Glutamatergic neuron (in vitro differentiated cells): ENCODE measurements at places on chromosomes 12 and 14. TPM values are rescaled to one million over a fixed set of nuclear protein-coding genes. Genes with fewer than 3 reads are reported as not detected.

TMTC2 gene
- 99.3 TPM for total RNA-seq

CNOT2 gene
- 121 TPM for total RNA-seq

SGPP1 gene
- 4.3 TPM for total RNA-seq

AMN gene
- 0.34 TPM for total RNA-seq

PLBD1 gene
- total RNA-seq: 0.32 TPM

SLC25A29 gene
- 409 TPM for total RNA-seq

AKT1 gene
- total RNA-seq: 300 TPM

GEMIN2 gene
- 16.1 TPM for total RNA-seq

SPTLC2 gene
- 33.9 TPM for total RNA-seq

LRRC10 gene
- total RNA-seq: not detected

HEBP1 gene
- 3.0 TPM for total RNA-seq

TAS2R13 gene
- total RNA-seq: 2.0 TPM

RSRC2 gene
- total RNA-seq: 104 TPM

MCRS1 gene
- total RNA-seq: 103 TPM

ACOT6 gene
- not detected for total RNA-seq

TOMM20L gene
- not detected for total RNA-seq

LRRK2 gene
- total RNA-seq: not detected

CLEC4C gene
- total RNA-seq: not detected
